Stimulated activated CD4-positive, alpha-beta T cell treated with anti-CD3 and anti-CD28 coated beads, Interleukin-15, amount 100 ng/mL, for 48 hours (primary cell): ENCODE measurements at places on chromosomes 1 and 21.
A peak's percentile ranks its signal among the peaks of the same experiment; 100 is the strongest.

DNA sequence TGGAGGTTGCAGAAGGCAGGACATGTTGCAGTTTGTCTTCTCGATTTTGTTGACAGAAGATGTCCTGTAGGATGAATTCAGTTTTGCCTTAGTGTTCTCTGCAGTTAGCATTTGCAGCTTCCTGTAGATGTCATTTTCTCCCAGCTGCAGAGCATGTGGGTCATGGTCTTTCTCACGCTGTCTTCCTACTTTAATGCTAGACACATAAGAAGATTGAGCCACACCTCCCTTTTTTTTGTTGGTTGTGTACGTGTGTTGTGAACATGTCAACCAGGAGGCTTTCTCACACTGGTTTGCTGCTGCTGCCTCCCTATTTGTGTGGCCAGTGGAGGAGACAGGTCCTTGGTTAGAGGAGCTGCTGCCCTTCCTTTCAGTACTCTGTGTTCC lies 110.7 kb downstream of the VPS13D start:
- DNase-seq: no peak

- no peak for DNase-seq
These were observed 48.2 kb downstream of the RHOU start for GRCh38 chr1:228783418-228784040.

DNA sequence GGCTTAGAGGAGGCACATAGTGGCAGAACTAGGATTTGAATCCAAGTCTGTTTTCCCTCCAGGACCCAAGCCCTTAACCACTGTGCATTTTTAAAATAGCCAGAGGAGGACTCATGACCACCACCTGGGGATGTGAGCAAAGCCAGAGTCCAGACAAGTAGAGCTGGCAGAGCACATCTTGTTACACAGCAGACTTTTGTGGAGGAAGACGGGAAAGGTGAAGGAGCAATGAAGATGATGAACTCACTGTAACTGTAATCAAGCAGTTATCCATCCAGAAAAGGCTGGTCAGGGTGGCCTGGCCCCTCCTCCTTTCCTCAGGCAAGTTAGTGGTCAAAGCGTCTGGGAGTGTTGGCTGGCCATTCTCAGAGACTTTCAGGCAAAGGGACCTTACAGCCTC lies 50.9 kb downstream of the SLC44A3 start:
- no peak for DNase-seq

GRCh38 chr1:7299329-7299799 lies 471.7 kb upstream of the VAMP3 start:
- DNase-seq: no peak

DNA sequence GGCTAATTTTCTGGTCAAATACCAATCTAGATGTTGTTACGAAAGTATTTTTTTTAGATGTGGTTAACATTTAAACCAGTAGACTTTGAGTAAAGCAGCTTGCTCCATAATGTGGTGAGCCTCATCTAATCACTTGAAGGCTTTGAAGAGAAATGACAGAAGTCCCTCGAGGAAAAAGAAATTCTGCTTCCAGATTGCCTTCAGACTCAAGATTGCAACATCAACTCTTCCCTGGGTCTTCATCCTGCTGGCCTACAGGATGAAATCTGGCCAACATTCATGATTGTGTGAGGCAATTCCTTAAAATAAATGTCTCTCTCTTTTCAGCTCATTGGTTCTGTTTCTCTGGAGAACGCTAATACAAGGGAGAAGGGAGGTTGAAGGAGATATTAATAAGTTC lies 32.5 kb upstream of the SSX2IP start:
- no peak for DNase-seq

DNA sequence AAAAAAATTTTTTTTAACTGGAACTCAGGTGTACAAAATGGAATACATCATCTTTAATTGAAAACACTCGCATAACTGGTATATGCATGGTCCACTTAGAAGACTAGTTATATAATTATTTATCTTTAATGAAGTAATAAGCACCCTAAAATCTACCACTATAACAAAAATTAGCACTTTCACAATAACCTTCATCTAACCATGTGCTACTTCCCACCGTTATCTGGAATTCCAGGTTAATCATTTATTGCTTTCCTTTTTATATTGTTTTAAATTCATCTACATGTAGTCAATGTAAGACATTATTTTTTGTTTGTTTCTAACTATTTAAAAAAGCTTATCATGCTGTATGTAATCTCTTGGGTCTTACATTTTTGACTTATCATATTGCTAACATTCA lies 39.0 kb downstream of the GDAP2 start:
- DNase-seq: no peak

- DNase-seq: no peak
These were observed 8.9 kb upstream of the ITLN2 start for GRCh38 chr1:160963521-160963920.

DNA sequence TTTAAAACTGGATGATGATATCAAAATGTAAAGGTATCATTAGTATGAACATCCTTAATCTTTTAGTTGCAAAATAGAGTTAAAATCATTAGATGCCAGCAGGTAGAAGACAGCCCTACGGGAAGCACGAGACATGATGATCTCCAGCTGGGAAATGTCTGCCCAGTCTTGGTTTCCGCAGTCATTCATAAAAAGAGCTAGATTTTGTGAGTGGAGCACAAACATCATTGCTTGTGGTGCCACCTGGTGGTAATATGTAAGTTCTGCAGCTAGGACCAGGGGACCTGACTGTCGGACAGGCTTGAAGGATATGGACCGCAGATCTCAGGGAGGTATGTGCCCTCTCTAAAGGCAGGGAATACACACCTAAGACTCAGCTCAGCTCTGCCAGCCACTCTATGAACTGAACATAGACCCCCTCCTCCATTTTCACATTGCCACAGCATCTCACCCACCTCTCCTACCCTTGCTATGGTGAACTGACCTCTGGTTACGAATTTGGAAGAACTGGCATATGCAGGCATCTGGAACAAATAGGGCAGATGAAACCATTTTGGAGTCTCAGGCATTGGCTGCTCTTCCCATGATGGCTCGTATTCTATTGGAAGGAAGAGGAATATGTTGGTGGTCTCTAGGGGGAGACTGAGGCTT lies 9.2 kb downstream of the FCMR start:
- peak; percentile 41 for DNase-seq

DNA sequence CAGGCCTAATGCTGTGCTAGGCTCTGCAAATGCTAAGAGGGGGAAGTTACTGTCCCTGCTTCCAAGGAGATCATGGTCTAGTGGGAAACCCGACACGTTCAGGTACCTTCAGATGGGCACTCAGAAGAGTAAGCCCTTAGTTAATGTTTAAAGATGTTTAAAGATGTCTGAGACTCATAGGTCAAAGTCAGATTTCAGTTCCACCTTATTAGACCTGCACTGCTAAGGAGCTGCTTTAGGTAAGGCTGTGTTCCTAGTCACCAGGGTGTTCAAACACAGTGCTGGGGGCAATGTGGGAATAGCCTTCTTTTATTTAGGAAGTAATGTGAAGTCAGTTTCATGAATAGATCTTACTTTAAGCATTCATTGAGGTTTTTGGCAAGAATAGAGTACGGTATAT lies 3.8 kb upstream of the RUSC1 start:
- DNase-seq: no peak

- DNase-seq: peak; percentile 49
These were observed 34.9 kb upstream of the PPP1R15B start for GRCh38 chr1:204446413-204447111.

GRCh38 chr1:216175714-216176113 lies 247.5 kb downstream of the USH2A start:
- no peak for DNase-seq

- no peak for DNase-seq
These were observed 200.0 kb downstream of the AJAP1 start for GRCh38 chr1:4854367-4854766.

DNA sequence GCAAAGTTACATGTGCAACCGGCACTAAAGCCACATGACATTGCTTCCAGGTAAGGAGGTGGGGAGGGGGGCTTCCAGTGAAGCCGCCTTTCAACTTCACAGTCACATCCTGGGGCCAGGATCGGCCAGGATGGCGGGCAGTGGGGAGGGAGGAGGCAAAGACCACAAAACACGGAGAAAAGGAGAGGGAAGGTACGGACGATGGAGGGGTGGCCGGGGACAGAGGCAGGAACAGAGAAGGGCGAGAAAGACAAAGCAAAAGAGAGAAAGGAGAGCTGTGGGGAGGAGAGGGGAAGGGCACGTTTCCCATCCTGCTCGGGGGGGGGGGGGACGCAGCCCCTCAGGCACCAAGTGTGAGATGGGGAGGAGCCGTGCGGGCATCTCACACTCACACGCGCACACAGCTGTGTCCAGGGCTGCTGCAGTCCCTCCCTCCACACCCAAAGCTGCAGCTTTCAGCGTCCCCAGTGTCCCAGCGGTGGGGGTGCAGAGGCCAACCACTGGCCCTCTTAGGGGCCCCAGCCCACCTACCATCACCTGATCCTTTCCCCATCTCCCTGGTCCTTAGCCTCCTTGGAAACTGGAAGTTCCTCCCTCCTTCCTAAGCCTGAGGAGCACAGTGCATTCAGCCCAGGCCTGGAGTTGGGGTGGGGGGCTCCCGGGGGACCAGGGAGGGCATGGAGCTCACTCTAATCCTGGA lies 2.4 kb downstream of the SH2D5 start:
- DNase-seq: no peak

- no peak for DNase-seq
These were observed 2.1 kb upstream of the TTLL7 start for GRCh38 chr1:84000954-84001495.

DNA sequence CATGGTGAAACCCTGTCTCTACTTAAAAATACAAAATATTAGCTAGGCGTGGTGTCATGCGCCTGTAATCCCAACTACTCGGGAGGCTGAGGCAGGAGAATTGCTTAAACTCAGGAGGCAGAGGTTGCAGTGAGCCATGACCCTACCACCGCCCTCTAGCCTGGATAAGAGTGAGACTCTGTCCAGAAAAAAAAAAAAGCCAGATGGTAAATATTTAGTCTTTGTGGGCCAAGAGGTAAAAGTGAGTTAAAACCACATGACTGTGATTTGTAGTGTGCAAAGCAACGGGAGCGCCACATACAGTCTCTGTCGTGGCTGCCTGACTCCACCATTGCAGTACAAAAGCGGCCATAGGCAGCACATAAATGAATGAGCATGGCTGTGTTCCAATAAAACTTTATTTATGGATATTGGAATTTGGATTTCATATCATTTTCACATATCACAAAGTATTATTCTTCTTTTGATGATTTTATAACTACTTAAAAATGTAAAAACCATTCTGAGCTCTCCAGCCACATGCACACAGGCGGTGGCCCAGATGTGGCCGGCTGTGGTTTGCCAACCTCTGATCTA lies 51.8 kb upstream of the CASZ1 start:
- no peak for DNase-seq

- no peak for DNase-seq
These were observed 21.4 kb upstream of the CEP350 start for GRCh38 chr1:179933219-179933618.

DNA sequence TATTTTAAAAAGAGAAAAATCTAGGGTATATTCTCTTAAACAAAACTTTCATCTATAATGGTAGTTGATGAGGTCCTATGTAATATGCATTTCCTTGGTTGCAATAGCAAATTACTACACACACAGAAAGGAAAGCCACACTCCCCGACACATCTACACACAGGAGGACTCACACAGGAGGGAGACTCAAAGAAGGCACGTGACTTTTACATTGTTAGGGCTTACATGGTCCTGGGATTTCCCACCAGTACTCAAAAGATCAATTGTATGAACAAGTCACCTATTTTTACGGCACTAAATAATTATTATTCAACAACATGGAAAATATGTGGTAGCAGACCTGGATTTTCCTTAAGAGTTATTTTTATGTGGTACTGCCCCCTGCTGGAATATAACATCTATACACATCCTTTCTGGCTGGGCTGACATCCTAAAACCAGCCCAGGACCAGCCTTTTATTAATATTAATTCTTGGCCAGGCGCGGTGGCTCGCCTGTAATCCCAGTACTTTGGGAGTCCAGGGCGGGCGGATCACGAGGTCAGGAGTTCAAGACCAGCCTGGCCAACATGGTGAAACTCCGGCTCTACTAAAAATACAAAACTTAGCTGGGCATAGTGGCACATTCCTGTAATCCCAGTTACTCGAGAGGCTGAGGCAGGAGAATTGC lies 33.9 kb upstream of the LGALS8 start:
- DNase-seq: no peak

GRCh38 chr1:33459691-33460090 lies 12.8 kb upstream of the ZSCAN20 start:
- no peak for DNase-seq

- no peak for DNase-seq
These were observed 1.0 kb downstream of the RNF220 start for GRCh38 chr1:44405798-44406736.

DNA sequence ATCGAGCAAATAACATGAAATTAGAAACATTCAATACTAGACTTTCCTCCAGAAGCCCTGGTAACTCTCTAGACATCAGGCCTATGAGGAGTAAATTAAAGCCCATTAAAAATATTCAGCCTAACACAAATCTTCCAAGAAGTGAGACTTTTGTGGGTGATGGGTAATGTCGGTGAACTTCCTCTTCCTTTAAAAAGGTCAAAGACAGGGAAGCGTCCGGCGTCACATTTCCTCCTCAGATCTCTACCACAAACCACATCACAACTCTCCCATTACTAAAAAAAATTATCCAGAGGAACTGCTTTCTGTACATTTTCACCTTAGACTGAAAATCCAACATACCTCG lies 1.4 kb downstream of the EIF4G3 start:
- no peak for DNase-seq

DNA sequence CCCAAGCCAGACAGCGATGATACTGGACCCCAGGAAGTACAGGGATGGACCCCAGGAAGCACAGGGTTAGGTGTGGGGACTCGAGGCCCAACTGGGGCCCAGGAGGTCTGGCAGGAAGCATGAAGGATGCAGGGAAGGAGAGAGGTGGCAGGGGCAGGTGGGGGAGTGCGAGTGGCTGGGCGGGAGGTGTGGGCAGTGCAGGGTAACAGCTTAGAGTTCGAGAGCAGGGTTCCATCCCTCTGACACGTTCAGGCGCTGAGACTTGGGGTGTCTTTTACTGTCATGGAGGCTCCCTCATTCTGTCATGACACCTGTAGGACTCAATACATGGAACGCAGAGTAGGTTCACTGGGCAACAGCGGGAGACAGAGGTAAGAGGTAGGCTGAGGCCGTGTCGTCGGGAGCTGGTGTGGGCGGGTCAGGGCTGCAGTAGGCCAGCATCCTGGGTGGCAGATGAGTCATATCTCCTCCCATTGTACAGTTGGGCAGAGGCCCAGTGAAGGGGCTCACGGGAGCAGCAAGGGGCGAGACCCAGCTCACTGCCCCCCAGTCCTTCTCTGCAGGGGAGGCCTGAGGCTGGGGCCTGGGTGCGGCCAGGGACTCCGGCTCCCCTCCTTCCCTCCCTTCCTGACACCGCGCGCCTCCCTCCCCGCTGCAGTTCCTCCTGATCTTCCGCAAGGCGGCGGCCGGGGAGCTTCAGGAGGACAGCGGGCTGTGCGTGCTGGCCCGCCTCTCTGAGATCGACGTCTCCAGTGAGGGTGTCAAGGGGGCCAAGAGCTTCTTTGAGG lies 11.6 kb upstream of the CTRC start:
- DNase-seq: no peak
